Regular cardiac myocyte (primary cell): ENCODE measurements at places on chromosomes 12 and 14. TPM values are rescaled to one million over a fixed set of nuclear protein-coding genes. Genes with fewer than 3 reads are reported as not detected.

Gene PLEKHG3
- 3.5 and 5.4 TPM in 2 replicates for total RNA-seq

Gene OR11H6
- not detected in 2 replicates for total RNA-seq

Gene FCF1
- total RNA-seq: 40.6 and 45.2 TPM in 2 replicates

Gene MCRS1
- 30.2 and 61.3 TPM in 2 replicates for total RNA-seq

Gene LRCOL1
- not detected in 2 replicates for total RNA-seq

Gene ATP5MC2
- total RNA-seq: 100 and 118 TPM in 2 replicates

Gene LTBP2
- total RNA-seq: 156 and 186 TPM in 2 replicates

Gene IL31
- total RNA-seq: not detected in 2 replicates
